ENCODE measurements at places on chromosomes 6 and 20.

- H3K36me3 ChIP-seq = no peaks in the 10 kb centered on the region
- no peaks in the 10 kb centered on the region for H3K4me1 ChIP-seq
- H3K4me3 ChIP-seq = no peak overlapping the region
- DNase-seq = no peak
- H3K27me3 ChIP-seq = peaks cover 6% of the 10 kb centered on the region
- H3K27ac ChIP-seq = no peak overlapping the region
Measured at GRCh38 chr20:60101891-60102281, 143.7 kb downstream of the CDH26 start.

GRCh38 chr6:2558861-2559801 is 191.6 kb downstream of the MYLK4 start:
- no peak for DNase-seq
- H3K4me1 ChIP-seq = no peaks in the 10 kb centered on the region
- no peaks in the 10 kb centered on the region for H3K27me3 ChIP-seq
- H3K27ac ChIP-seq = no peak overlapping the region
- H3K36me3 ChIP-seq = no peaks in the 10 kb centered on the region
- no peak overlapping the region for H3K4me3 ChIP-seq

DNA sequence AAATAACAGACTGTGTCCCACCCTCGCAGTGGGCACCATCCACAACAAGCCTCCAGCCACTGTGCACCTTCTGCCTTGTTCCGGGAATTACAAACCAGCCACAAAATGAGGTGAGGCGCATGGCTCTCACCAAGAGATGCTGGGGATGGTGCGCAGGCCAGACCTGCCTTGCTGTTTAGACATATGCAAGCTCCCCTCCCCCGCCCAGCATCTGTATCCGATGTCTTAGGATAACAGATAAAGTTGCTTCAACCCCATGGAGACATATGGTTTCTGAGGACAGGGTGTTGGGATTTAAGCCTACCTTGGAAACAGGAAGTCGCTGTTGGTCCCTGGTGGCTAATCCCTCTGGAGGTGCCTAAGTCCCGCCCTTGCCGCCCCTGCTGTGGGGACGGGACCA is 50.4 kb upstream of the MPC1 start:
- H3K27me3 ChIP-seq = no peaks in the 10 kb centered on the region
- peaks cover 12% of the 10 kb centered on the region for H3K4me1 ChIP-seq
- DNase-seq = no peak
- H3K4me3 ChIP-seq = no peak overlapping the region

DNA sequence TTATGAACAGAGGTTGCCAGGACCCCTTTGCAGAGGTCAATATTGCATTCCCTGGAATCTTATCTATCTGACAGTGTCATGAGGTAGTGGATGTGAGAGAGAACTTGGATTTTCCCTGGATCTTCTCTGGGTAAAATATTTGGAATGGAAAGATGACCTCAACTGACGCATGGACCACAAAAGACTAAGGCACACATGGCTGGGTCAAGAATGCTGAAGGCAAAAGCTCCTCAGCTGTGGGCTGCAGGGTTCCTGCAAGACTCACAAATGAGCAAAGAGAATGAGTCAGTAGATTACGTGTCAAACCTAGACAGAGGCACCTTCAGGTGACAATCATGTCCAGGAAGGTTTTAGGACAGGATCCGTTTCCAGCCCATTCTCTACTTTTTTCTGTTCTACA is 484.0 kb downstream of the C6orf118 start:
- no peak overlapping the region for H3K27ac ChIP-seq
- no peaks in the 10 kb centered on the region for H3K27me3 ChIP-seq
- H3K36me3 ChIP-seq = no peaks in the 10 kb centered on the region
- no peak overlapping the region for H3K4me3 ChIP-seq

GRCh38 chr6:22412994-22413393 is 116.2 kb upstream of the PRL start:
- DNase-seq = no peak
- H3K4me1 ChIP-seq = no peaks in the 10 kb centered on the region
- H3K27ac ChIP-seq = no peak overlapping the region
- no peaks in the 10 kb centered on the region for H3K36me3 ChIP-seq

DNA sequence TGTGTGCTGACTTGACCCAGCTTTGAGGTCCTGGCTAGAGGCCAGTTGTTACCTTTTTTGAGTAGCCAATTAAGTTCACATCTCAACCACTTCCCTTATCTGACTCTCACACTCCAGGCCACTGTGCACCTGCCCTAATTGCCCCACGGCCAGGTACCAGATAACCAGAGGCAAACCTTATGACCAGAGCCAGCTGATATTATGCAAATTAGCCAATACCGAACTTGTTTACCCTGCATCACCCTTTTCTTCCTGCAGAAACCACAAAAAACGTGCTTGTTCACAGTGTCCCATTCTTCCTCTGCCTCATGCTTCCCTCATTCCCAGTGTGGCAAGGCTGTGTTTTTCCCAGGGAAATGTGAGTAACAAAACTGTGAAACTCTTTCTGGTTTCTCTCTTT is 89.3 kb downstream of the HTR1B start:
- DNase-seq = no peak
- no peak overlapping the region for H3K27ac ChIP-seq
- no peaks in the 10 kb centered on the region for H3K36me3 ChIP-seq
- H3K27me3 ChIP-seq = no peaks in the 10 kb centered on the region
- no peak overlapping the region for H3K4me3 ChIP-seq
- no peaks in the 10 kb centered on the region for H3K4me1 ChIP-seq
